ENCODE measurements at places on chromosomes 12 and 14.

DNA sequence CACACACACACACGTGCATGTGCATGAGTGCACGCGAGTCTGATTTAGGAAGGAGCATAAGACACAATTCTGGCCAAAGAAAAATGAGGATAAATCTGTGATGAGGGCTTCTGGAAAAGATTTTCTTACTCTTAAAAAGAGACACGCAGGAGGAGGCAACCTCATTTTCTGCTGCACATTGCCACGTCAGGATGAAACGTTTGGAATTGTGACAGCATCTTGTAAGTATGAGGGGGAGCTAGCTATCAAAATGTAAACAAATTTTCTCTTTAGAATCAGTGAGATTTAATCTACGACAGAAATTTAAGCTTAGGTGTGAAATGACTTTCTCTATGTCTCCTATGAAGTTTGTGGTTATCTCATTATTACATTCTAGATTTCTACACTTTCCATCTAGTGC lies 31.1 kb upstream of the NUBPL start:
- no peak for DNase-seq

DNA sequence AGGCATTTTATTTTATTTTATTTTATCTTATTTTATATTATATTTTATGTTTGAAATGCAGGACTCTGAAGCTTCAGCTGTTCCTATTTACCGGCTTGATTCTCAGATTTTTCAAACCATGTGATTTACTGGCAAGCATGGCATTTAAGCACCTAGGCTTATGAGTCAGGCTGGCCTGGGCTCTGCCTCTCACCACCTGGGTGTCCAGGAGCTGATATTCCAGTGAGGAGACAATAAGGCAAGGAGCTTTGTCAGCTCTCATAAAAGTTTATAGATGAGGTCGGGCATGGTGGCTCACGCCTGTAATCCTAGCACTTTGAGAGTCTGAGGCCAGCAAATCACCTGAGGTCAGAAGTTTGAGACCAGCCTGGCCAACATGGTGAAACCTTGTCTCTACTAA lies 2.1 kb downstream of the DAO start:
- DNase-seq, result no peak

DNA sequence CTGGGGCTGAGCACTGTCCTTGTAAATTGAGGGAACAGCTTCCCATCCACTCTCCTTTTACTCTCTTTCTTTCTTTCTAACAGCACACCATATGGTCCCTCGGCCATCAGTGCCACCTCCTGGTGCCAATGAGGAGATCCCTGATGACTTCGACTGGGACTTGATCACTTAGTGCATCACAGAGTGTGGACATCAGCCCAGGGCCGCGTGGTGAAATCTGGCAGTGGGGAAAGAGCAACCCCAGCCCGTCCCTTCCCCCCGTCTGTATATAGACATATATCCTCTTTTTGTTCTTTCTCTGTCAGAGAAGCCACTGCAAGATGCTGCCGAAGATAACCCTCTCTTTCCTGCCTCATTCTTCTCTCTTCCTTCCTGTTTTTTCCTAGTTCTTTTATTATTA lies 13.5 kb downstream of the C3AR1 start:
- no peak for DNase-seq

DNA sequence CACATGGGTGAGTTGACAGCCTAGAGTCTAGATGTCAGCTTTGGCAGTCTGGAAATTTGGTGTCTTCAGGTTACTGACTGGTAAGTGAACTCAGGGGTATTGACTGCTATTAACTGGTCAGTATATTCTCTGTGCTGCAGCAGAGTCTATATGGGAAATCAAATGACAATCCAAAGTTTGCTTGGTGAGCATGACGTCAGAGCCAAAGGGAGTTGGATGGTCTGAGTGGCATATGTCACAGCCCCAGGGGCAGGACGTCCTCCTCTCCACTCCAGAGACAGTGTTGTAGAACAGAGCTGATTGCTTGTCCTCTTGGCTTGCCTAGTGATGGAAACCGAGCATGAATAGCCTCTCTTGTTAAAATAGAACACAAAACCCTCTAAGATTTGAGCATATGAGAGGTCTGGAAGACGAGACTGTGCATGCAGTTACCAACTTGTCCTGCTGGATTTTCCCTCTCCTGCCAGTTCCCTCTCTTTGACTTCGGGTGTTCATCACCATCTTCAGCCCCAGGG lies 3.3 kb upstream of the TBC1D30 start:
- no peak for DNase-seq

DNA sequence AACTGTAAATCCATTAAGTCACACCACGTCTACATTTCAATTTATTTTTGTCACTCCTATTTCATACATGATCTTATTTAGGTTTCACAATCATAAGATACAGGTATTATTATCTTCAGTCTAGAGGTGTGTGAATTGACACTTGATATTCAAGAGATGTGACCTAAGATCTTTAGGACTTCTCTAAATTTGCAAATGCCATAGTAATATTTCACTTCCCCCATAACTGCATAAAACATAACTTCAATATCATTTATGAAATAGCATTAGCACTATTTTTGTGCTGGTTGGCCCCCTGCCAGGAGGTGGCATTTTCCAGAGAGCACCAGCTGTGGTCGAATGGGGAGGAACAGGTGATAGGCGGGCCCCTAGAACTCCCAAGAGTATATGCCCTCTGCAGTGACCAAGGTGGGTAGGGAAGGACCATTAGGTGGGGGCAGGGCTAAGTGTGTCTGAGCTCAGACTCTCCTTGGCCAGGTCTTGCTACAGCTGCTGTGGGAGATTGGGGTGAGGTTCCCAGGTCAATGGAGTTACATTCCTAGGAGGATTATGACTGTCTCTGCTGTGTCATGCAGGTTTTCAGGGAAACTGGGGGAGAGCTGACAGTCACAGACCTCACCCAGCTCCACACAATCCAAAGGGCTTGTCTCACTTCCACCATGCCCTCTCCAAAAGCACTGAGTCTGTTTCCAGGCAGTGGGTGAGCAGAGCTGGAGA lies 49.2 kb upstream of the ERGIC2 start:
- DNase-seq, result no peak

DNA sequence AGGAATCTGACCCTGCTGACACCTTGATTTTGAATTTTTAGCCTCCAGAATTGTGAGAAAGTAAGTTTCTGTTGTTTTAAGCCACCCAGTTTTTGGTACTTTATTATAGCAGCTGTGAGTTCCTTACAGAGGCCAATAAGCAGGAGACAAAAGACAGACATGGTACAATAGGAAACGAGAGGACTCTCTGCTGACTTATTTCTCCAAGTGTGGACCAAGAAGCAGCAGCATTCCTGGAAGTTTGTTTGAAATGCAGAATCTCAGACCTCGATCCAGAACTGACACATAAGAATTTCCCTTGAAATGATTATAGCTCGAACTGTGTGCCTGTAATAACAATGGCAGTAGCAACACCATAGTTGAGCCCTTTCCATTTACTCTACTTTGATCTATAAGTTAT lies 31.9 kb upstream of the LUM start:
- no peak for DNase-seq

DNA sequence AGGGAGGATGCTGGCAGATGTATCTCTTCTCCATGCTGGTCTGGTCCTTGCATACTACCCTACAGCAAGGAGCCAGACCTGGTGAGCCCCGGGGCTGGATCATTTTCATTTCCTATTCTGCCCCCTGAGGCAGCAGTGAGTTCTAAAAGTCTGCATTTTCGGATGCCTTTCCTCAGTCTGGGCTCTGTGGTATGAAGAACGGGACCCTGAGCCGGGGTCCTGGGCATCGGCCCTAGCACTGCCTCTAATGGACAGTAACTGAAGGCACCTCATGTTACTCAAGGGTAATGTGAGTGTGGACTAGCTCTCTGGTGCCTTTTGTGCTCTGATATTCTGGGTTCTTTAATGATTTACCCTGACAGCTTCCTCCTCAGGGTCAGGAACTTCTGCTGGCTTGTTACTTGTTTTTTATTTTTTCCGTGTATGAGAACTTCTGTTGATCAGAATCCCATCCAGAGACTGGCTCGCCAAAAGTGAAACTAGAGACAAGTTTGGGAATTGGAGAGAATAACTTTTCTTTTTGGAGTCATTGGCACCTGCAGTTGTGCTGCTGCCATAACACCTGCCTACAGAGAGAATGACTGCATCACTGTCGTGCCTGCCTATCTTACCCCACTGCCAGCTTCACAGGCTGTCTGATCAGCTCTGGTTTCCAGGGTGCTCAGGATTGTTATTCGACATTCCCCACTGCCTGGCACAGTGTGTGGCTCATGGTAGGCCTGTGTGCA lies 62.3 kb downstream of the SUSD6 start:
- no peak for DNase-seq

DNA sequence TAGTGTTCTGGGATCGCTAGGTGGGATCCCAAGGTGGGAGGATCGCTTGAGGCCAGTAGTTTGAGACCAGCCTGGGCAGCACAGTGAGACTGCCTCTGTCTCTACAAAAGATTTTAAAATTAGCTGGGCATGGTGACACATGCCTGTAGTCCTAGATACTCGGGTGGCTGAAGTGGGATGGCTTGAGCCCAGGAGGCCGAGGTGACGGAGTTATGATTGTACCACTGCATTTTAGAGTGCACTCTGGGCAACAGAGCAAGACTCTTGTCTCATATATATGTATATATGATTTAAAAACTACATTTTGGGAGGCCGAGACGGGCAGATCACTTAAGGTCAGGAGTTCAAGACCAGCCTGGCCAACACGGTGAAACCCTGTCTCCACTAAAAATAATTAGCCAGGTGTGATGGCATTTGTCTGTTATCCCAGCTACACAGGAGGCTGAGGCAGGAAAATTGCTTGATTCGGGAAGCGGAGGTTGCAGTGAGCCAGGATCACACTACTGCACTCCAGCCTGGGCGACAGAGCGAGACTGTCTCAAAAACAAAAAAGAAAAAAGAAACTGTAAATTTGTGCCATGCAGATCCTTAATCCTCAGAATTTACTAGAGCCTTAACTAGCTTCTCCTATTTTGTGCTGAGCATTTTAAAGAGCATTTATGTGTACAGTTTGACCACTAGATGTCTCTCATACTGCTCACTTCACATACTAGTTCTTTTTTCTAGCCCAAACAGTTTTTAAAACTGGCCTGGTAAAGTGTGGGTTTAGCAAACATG lies 114.8 kb downstream of the MON2 start:
- peak; percentile 17 for DNase-seq

DNA sequence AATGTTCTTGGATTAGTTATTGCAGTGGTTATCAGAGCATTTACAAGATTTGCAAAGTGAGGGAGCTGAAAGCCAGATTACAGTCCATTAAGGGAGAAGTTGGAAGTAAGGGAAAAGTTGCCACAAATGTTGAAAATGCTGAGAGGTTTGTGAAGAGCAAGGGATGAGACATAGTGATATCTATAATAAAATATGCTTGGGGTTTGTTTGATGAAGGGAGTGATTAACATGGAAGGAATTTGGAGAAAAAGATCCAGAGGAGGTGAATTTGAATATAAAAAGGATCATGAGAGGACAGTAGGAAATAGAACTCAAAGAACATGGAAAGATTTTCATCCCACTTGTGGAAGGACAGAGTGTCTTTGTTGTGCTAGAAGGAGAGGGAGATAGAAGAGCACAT lies 19.3 kb upstream of the CCER1 start:
- DNase-seq, result no peak

DNA sequence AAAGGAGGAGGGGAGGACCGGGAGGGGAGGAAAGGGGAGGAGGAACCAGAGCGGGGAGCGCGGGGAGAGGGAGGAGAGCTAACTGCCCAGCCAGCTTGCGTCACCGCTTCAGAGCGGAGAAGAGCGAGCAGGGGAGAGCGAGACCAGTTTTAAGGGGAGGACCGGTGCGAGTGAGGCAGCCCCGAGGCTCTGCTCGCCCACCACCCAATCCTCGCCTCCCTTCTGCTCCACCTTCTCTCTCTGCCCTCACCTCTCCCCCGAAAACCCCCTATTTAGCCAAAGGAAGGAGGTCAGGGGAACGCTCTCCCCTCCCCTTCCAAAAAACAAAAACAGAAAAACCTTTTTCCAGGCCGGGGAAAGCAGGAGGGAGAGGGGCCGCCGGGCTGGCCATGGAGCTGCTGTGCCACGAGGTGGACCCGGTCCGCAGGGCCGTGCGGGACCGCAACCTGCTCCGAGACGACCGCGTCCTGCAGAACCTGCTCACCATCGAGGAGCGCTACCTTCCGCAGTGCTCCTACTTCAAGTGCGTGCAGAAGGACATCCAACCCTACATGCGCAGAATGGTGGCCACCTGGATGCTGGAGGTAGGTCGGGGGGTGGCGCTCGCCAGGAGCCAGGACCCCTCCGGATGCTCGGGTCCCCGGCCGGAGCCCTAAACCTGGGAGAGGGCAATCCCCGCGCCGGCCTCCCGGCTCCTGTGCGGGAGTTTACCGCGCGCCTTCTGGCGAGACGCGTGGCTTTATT lies at the start of gene CCND2:
TSS of gene CCND2 (plus strand) at position 111 of the 744 bp plus-strand sequence. CDS start at position 390, 279 bp downstream.
- DNase-seq, result peak; percentile 67

GRCh38 chr14:59631237-59631636 lies 54.6 kb upstream of the CCDC175 start:
- no peak for DNase-seq

- DNase-seq, result no peak
These were observed 112.3 kb downstream of the NRXN3 start for GRCh38 chr14:78282437-78282836.

- no peak for DNase-seq
These were observed 194.8 kb upstream of the C14orf180 start for GRCh38 chr14:104384776-104385071.

DNA sequence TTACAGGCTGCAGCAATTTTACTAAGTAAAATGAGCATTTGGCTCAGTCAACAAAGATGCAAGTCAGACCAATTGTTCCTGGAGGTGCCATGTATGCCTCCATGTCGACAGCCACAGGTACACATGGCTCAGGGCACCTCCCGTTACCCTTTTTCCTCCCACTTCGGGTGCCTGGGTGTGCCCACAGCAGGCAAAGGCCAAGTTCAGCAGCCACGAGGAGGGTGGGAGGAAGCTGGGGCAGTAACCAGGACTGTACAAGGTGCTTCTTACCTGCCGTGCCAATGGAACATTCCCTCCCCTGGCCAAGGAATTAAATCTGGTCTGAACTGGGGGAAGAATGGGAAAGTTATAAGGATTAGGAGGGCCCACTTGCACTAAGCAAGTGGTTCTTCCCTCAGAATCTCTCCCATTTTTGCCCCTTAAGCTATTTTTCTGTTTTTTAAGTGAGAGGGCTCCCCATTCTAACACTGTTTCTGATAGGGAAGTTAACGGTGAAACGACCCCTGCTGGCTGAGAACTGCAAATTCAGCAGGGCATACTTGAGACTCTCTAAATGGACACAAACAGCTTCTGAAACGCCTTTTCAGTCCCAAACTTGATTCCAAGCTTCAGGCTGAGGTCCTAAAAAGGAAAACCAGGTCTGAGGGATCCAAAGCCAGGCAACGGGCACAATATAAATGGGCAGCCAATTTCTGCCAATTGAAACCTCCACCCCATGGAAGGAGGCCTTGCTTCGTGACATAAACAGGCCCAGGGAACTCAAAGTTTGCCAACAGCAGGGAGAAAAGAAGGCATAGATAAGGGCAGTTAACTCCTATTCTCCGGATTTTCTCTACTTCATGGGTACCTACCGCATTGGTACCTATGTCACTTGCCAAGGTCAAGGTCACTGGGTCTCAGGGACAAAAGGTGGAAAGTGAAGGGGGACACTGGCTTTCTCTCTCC lies 24.8 kb downstream of the CLECL1 start:
- DNase-seq, result peak; percentile 69

- DNase-seq, result no peak
These were observed 115.2 kb downstream of the C12orf75 start for GRCh38 chr12:105445649-105446048.
